ENCODE measurements at places on chromosomes 12 and 14.

- no peak for DNase-seq
Observed at GRCh38 chr12:22535038-22535437, 9.3 kb downstream of the C2CD5 start.

DNA sequence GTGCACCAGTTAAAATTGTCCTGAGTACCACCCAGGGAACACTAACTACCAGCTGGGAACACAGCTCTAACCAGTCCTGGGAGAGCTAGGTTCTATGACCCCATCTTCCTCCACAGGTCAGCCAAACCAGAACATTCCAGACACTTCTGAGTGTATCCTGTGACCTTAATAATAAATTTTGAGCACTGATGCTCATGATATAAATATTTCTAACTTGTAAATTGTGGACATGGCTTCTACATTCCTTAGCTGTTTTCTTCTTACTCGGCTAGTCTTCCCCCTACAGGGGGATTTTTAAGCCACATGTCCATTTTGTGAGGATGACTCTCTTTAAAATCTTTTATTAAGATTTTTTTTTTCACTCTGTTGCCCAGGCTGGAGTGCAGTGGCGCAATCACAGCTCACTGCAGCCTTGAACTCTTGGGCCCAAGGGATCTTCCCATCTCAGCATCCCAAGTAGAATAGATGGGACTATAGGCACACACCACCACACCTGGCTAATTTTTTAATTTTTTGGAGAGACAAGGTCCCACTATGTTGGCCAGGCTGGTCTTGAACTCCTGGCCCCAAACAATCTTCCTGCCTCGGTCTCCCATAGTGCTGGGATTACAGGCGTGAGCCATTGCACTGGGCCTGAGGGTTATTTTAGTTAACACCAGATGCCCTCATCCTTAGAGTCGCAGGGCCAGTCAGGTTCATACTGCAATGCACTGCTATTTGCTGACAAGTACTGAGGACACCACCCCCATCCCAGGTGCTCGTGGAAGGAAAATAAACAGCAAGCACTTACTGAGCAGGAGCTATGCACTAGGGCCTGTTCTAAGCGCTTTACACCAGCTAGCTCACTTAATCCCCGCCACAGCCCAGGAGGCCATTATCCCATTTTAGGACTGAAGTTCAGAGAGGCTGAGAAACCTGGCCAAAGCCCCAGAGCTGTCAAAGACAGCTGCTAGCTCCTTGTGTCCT is 142.6 kb upstream of the NCOR2 start:
- DNase-seq = no peak

- no peak for DNase-seq
Observed at GRCh38 chr14:94451091-94451771, 1.4 kb downstream of the SERPINA11 start.

DNA sequence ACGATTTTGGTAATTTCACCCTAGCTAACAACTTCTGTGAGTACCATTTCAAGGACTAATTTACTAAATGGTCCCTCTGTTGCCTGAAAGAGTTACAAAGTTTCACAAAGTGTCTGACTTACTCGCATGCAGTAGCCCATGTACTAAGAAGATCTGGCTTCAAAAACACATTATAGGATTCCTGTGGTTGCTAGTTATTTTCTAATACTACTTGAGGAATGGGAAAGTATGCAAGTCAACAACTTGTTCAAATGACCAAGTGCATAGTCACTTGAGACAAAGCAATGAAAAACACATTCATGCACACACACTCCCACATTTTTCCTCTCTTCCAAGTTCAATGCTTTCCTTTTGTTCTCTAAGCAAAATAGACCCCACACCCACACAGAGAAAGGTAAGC is 219.7 kb upstream of the TMPO start:
- no peak for DNase-seq

GRCh38 chr14:38884109-38884508 is 218.9 kb downstream of the SEC23A start:
- no peak for DNase-seq

GRCh38 chr14:64979336-64980074 is 7.2 kb upstream of the FNTB start:
- DNase-seq = no peak

- no peak for DNase-seq
Observed at GRCh38 chr12:106080791-106081170, 58.0 kb downstream of the NUAK1 start.

DNA sequence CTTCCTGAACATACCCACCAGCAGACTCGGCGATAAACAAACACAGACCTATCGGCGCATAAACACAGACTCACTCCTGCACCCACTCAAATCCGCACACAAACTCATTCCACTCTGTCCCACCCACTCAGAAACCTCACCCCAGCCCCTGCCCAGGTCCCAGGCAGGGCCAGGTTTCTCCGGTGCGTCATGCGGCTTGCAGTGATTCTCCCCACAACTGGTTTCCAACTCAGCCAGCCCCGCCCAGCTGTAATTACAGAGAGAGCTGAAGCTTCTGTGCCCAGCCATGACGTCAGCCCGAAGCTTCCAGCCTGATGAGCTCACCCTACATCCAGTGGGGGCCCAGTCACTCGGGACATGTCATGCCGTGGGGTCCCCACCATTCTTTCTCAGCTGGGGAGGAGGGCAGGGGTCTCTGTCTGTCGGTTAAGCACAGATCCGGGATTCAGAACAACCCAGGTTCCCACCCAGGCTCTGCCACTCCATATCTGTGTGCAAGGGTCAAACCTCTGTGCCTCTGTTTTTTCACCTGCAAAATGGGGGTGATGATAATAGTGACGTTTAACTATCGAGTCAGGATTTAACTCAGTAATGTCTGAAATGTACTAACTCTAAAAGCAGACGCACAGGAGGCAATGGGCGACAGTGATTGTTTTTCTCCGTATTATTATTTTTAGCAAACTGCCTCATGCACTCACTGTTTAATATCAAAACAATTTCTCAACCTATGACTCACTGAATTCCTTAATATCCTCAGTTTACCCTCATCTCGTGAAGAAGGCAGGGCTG is 2.3 kb upstream of the HSPB8 start:
- no peak for DNase-seq

Measured in natural killer cell treated with Interleukin-12 subunit alpha and Interleukin-12 subunit beta and Interleukin-15 and Interleukin-18, amount 100 ng/mL, for 72 hours (primary cell).